ENCODE measurements at places on chromosomes 4 and X. TPM values are rescaled to one million over a fixed set of nuclear protein-coding genes. Genes with fewer than 3 reads are reported as not detected.

GATA1 gene
- polyA plus RNA-seq, result 0.26 TPM

ARHGAP36 gene
- polyA plus RNA-seq, result not detected

FHIP1A gene
- polyA plus RNA-seq, result 7.1 TPM

PCDH7 gene
- polyA plus RNA-seq, result 17.2 TPM

BLOC1S4 gene
- polyA plus RNA-seq, result 13.1 TPM

DRP2 gene
- polyA plus RNA-seq, result 1.9 TPM

LPAR4 gene
- 15.9 TPM for polyA plus RNA-seq

DNA sequence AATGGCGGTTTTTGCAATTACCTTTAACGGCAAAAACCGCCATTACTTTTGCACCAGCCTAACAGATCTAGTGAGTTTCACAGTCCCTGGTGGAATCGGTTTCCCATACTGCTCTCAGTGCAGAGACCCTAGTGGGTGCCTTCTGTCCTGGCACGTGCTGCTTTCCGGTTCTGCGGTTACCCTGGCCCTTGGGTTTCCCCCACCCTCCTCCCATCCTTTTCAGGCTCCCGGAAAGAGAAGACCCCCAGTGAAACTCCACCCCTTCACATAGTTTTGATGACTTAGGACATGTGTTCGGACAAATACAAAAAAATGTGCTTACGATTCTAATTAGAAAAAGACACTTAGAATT, 36.9 kb downstream of the NLGN3 start:
- no peak for DNase-seq

GRCh38 chrX:84907324-84907968, 96.2 kb upstream of the APOOL start:
- no peak for DNase-seq

- no peak for DNase-seq
Measured at GRCh38 chr4:52659001-52659721, at the start of gene USP46. Gene USP46 (minus strand): TSS chr4:52659301. CDS start chr4:52659150, 151 bp downstream.

DNA sequence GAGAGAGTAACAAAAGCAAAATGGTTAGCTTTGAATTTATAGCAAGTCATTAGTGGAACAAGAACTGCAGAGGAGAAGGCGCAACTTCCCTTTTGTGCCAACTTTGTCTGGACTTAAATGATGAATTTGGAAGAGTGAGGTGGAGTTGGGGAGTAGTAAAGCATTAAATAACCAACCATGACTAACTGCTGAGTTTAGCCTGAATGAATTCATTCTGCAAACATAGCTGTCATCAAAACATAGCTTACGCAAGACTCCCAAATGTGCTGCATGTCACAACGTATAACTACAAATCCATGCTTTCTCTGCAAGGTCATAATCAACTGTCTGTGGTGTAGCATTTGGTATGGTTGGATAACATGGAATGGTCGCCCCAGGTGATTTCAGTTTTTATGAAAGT, 75.9 kb upstream of the RPL34 start:
- no peak for DNase-seq

- DNase-seq, result no peak
Measured at GRCh38 chrX:154751669-154752271, 893 bp upstream of the GAB3 start.

DNA sequence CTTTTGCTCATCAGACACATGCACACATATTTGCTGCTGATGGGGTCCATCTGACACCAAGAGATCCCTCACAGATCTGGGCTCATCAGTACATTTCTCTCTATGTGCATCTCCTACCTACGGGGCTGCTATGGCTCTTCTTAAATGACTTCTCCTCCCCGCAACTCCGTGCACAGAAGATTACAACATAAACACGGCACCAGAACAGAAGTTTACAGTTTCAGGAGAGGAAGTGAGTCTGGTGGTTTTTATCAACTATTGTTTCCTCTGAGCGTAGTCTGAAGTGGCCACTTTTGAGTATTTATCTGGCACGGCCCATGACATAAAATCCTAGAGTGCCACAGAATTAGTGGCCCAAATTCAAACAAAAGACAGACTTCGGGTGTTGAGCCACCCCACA, 263.8 kb downstream of the PRDM5 start:
- no peak for DNase-seq

DNA sequence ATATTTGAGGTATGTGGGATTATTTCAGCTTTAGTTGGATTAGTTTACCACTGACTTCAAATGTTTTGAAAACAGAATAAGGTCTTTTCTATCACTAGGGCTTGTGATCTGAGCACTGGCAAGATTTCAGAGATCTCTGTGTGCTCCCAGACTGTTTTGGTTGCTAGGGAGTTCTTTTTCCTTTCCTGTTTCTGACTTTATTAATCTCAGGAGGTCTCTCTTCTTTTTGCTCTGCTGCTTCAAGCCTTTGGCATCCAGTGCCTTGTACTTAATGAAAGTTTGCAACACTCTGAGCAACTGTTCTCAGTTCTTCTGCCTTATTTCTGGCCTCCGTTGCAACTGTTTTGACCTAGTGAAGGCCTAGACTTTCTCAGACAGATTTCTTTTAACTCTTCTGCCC, 32.1 kb upstream of the PAQR3 start:
- no peak for DNase-seq

DNA sequence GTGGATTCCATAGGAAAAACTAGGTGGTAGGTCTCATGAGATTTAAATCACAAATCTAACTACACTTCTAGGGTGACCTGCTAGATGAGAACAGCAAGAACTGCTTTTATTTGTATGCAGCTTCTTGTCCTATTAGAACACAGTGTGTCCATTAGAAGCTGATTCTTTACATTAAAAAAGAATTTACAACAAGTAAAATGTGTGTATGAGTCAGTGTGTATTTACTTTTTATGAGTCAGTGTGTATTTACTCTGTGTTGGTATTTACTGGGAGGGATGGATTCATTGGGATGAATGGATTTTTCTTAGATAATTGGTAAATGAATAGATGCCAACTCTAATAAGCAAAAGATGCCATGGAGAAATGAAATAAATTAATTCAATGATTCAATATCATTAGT, 40.6 kb upstream of the XPNPEP2 start:
- no peak for DNase-seq

GRCh38 chr4:52925531-52925968, 63.4 kb downstream of the RASL11B start:
- no peak for DNase-seq

DNA sequence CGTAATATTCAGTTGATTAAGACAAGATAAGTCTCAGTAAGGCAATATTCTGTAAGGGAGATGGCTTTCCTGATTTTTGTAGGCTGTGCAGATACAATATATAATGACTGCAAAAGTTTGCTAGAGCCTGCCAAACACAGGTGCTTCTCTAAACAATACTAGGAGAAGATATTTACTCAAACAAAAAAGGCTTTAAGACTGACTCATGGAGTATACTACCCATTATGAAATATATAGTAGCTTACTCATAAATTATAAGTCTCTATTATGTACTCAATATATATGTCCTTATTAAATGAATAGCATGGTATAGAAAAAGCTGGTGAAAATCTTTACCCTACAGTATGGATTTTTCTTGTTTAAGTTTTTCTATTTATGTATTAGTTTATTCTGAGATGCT, 93.2 kb upstream of the IL15 start:
- DNase-seq, result no peak

GRCh38 chrX:12843668-12844279, 23.1 kb upstream of the TLR7 start:
- DNase-seq, result no peak

GRCh38 chr4:52366621-52367020, 292.5 kb downstream of the USP46 start:
- no peak for DNase-seq

DNA sequence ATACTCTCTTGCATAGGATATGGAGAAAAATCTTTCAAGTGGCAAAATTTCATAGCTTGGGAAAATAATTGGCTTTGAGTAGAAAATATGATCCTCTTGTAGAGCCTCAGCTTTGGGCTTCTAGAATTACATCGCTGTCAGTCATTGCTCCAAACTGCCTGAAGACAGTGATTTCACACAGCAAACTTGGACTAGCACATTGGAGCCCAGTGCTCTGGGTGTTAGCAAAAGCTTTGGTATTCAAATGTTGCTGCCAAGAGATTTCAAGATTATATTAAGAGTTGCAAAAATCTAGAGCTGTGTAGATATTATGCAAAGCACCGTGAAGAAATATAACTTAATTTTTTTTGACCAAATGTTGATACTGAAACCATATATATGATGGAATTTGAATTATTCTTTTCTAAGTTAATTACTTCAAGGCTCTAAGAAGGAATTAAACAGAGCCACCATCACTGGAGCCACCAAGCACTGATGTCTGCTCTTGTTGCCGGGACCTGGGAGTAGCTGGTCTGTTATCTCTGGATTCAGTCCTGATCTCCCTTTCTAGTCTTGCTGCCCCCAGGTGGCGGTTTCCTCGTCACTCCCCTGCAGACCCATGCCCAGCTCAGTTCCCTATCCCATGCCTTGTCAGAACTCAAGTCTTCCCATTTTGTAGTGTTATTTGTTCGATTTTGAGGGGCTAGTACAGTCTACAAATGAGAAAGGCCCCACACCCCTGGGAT, 260.7 kb upstream of the SFRP2 start:
- no peak for DNase-seq

DNA sequence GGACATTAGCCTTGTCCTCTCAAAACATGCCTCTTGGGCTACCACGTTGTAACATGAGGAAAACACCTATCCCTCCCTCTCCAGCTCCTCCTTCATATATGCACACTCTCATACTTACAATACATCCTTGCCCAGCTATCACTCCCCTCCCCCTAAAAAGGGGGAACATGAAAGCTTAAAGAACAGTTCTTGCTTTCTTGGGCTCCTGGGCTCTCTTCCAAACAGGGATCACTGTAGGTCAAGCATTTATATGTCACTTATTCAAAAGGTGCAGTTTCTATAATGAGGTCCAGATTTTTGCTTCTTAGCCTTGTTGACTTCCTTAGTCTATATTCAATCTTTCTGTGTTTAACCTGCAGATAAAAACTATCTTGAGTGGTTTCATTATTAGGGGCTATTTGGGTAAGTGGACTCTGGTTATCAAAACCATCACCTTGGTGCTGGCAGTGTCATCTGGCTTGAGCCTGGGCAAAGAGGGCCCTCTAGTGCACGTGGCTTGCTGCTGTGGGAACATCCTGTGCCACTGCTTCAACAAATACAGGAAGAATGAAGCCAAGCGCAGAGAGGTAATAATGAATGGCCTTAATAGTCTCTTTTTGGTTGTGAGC, 119.4 kb downstream of the AKAP4 start:
- DNase-seq, result no peak

DNA sequence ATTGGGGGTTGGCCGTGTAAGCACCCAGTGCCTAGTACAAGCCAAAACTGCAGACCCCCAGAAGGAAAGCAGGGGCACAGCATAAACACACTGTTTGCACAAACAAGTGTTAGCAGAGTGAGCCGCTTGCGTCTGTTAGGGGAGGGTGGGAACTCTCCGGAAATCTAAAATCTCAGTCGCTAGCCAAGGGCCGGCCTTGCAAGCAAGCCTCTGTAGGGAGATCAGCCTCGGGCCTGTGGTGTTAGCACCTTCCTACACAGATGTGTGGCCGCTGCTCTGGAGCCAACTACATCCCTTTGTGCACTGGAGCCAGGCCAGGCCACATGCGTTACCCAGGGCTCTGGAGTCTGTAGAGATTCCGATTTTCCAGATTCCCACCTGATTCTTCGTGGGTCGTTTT, 67.1 kb downstream of the GPR143 start:
- DNase-seq, result no peak

- DNase-seq, result no peak
Measured at GRCh38 chr4:159735281-159736207, 632.7 kb downstream of the RAPGEF2 start.

DNA sequence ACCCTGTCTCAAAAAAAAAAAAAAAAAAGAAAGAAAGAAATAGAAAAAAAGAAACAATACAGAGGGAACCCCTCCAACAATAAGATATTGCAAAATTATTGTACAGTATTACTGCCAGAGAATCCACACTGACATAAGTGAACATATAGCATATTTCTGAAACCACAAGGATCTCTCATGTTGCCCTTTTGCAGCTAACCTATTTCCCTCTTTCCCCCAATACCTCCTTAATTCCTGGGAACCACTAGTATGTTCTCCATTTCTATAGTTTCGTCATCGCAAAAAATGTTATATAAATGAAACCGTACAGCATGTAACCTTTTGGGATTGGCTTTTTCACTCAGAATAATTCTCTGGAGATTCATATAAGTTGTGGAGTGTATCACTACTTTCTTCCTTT, 20.0 kb upstream of the BMP2K start:
- DNase-seq, result no peak

DNA sequence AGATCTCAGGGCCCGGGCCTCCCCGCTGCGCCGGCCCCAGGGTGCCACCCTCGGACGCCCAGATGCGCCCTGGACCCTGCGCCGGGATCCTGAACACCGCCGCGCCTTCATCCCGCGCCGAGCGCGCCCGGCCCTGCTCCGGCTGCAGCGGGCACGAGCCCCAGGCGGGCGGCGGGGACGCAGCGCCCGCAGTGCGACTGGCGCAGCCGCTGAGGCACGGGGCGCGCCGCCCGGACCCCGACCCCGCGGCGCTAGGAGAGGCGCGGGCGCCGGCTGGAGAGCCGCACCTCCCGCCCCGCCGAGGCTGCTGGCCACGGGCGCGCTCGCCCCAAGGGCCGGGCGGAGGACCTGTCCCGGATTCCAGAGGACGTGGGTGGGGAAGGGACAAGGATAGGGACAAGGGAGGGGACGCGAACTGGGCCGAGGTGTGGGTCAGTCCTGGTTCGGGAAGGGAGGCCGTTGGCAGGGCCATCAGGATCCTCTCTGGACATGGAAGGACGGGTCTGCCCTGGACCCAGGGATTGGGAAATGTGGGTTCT, 1.1 kb downstream of the ZFYVE28 start:
- DNase-seq, result no peak

DNA sequence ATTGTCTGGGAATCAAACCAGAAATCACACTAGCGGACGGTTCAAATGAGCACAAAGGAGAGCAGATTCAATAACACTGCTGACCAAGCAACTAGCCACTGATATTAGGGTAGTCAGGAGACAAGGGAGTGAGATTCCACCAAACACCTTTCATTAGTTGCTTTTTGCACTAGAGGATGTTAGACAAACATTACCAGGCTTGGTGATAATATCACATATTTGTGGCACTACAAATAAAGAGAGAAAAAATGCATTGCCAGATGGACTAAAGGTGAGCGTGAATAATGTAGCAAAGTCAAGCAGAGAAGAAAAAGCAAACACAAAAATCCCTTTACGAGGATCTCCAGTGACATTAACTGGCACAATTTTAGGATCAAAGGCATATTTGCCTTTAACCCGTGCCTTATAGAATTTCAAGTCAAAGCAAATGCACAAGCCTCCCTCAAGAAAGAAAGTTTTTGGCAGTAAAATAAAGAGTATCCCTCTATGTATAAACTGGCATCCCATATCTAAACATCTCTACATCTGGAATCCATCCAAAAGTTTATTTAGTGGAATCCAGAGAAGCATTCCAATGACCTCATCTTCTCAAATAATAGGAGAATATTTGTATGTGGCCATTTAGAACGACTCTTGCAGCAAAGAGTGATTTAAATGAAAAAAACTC, 290.9 kb downstream of the KCTD8 start:
- DNase-seq, result no peak

DNA sequence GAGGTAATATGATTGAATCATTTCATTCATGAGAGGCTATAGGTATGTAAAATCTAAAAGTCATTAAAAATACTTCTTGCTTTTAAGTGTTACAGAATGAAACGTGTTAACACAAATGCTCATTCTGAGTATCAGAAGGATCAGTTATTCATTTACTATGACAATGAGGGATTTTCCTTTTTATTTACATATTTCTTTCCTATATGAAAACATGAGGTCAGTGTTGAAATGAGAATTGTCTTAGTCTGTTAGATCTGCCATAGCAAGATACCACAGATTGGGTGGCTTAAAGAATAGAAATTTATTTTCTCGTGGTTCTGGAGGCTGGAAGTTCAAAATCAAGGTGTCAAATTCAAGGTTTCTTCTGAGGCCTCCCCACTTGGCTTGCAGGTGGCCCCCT, 181.2 kb downstream of the ARHGAP10 start:
- no peak for DNase-seq

Measured in left renal pelvis (tissue), 4 donors.